ENCODE measurements at places on chromosomes 4 and X.

- no peak for DNase-seq
Observed at GRCh38 chr4:98969878-98970785, 25.4 kb upstream of the METAP1 start.

DNA sequence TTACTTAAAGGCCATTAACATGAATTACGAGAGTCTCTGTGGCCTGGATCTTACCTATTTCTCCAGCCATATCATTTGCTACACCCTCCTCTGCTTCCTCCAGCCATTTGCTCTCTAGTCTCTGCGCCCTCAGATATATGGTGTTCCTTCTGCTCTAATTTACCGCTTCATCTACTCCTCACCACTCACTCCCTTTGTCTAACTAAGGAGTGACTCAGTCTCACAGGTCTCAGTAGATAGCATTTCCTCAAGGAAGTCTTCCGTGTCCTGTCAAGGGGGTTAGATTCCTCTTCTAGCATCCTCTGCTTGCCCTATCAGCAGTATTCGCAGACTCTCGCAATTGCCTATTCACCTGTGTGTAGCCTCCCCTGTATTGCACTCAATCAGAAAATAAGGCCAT lies 892.1 kb upstream of the INTU start:
- DNase-seq: no peak

GRCh38 chrX:150406596-150406995 lies 43.5 kb downstream of the MAMLD1 start:
- DNase-seq: no peak

DNA sequence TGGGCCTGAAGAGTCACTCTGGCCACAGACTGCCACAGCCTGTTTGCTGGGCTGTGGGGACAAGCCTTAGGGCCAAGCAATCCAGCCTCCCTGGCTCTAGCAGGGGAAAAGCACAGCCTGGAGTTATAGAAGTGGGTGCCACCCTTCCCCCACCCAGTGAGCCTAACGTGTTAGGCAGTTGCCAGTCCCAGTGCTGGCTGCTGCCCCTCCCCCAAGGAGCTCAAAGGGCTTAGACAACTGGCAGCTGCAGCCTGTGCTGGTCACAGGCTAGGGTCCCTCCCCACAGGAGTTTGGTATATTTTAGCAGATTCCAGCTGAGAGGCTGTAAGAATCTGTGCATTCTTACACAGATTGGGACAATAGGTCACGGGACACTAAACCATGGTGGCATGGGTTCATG lies 370.3 kb upstream of the FGF16 start:
- no peak for DNase-seq

GRCh38 chr4:38769857-38770256 lies 12.9 kb downstream of the TLR10 start:
- DNase-seq: no peak

- DNase-seq: no peak
Observed at GRCh38 chr4:5866841-5867813, 25.8 kb downstream of the CRMP1 start.

Data from stimulated activated CD4-positive, alpha-beta T cell treated with anti-CD3 and anti-CD28 coated beads, Interleukin-2, amount 100 ng/mL, for 24 hours (primary cell).